ELF-1 (cell line): ENCODE measurements at places on chromosomes 12 and 14.

DNA sequence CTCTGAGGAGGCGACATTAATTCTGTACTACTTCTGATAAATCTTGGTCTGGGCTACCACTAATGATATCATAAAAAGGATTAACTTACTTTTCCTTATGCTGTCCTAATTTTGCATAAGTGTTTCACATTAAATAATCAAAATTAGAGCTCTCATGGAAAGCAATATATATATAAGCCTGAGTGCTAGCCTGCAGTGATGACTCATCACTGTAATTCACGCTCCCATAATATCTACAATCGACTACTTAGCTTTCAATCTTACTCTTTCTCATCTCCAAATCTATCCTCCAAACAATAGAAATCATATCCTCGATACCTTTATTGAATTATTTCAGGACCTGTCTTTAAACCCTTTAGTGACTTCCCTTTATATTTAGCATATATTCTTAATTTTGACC, 701.3 kb downstream of the RERGL start:
- DNase-seq, result no peak

DNA sequence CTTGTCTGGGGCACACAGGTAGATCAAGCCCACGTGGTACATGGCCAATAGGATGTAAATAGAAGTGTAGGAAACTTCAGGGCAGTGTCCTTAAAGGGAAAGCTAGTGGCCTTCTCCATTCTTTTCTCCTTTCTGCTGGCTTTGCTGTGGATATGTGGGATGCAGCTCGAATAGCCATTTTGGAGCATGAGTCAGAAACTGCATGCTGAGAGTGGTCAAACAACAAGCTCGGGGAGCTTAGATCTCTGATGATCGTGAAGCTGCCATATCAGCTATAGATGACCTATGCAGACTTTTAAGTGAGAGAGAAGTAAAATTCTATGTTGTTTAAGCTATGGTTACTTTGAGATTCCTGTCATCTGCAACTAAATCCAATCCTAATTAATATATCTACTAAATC, 241.3 kb upstream of the DAAM1 start:
- DNase-seq, result no peak

- no peak for DNase-seq
These were observed 135.2 kb downstream of the HMGA2 start for GRCh38 chr12:65959452-65959851.

GRCh38 chr12:98840325-98840724, 195.2 kb downstream of the APAF1 start:
- DNase-seq, result no peak

GRCh38 chr12:41514907-41515306, 326.8 kb downstream of the PDZRN4 start:
- DNase-seq, result no peak

GRCh38 chr12:26251600-26251999, 56.2 kb downstream of the SSPN start:
- no peak for DNase-seq

DNA sequence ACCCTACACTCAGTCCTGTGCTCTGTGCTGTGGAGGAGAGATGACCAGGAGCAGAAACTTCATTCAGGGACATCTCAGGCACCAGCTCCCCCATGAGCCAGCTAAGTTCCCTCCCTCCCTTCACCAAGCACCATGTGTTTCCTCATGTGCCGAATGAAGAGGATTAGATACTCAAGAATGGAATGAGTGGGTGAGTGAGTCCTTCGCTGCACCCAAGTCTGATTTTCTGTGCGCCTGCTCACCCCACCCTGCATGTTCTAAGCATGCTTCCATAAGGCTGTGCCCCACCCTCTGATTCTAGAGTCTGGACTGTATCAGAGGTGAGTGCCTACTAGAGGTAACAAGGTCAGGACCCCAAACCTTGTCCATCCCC, 12.1 kb downstream of the SERPINA5 start:
- no peak for DNase-seq

- DNase-seq, result peak; percentile 67
These were observed at the start of gene ABCC9 for GRCh38 chr12:21940549-21941505. TSS of gene ABCC9 (minus strand) at chr12:21941426. CDS start at chr12:21936674, 4,752 bp downstream.

DNA sequence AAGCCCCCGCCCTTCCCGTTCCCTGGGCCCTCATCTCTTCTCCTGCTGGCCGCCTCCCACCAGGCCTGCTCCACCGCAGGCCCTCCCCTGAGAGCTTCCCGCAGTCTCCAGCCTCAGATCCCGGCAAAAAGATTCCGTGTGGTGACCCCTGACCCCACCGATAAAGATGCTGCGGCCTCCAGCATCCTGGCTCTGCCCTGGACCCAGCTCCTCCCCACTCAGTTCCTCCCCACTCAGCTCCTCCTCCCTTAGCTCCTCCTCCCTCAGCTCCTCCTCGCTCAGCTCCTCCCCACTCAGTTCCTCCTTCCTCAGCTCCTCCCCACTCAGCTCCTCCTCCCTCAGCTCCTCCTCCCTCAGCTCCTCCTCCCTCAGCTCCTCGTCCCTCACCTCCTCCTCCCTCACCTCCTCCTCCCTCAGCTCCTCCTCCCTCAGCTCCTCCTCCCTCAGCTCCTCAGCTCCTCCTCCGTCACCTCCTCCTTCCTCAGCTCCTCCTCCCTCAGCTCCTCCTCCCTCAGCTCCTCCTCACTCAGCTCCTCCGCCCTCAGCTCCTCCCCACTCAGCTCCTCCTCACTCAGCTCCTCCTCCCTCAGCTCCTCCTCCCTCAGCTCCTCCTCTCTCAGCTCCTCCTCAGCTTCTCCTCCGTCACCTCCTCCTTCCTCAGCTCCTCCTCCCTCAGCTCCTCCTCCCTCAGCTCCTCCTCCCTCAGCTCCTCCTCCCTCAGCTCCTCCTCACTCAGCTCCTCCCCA, 17.0 kb downstream of the NOC4L start:
- no peak for DNase-seq

GRCh38 chr14:38143170-38143569, 64.5 kb upstream of the SSTR1 start:
- no peak for DNase-seq

- DNase-seq, result no peak
These were observed 7.6 kb downstream of the DDIT3 start for GRCh38 chr12:57512665-57513064.

DNA sequence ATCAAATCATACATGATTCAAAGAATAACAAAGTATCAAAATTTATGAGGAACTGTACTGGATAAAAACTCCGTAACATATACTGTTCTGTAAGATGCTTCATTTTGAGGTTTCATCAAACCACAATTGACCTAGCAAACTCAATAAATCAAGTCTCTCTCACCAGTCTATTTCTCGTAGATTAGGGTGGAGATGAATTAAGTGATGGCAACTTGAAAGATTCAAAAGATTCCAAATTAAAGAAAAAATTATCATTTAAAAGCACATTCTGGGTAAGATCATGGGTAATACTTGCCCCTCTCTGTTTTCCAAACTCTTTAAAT, 74.4 kb downstream of the PAPLN start:
- no peak for DNase-seq

GRCh38 chr12:13900718-13901117, 80.7 kb downstream of the GRIN2B start:
- no peak for DNase-seq

GRCh38 chr14:22553445-22553844, 35.6 kb downstream of the DAD1 start:
- DNase-seq, result no peak

DNA sequence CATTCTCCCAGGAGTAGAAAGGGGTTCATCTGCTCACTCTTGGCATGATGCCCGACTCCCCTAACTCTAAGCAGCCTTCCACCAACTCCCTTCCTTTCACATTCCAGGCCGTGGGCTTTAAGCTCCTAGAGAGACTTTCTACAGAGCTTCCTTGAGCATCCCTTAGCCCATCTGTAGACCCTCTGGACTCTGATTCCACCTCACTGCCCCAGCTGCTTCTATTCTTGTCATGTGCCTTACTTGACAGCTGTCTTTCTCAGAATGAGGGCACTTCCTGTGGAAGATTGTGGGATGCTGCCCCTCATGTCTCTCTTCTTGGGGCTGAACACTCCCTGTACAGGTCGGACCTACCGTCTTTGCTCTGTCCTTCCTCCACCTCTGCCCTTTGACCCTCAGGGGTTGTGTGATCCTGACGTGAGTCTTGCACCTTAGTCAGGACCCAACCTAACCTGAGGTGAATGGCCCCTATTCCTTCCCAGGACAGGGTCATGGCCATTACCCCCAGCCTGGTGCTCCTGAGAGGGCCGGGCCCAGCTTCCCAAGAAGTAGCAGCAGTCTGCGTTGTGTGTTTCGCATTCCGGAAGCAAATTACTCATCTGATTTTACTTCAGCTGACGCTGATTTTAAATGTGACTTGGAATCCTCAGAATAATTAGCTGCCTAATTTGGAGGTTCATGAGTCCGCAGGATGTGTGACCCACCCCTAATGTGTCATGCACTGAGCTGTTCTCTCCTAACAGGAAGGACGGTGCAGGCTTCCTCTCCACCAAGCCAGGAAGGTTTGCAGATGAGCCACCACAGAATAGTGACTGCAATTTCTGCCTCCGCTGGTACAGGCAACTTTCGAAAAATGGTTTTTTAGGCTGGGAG, 2.7 kb upstream of the GALNT6 start:
- DNase-seq, result no peak

DNA sequence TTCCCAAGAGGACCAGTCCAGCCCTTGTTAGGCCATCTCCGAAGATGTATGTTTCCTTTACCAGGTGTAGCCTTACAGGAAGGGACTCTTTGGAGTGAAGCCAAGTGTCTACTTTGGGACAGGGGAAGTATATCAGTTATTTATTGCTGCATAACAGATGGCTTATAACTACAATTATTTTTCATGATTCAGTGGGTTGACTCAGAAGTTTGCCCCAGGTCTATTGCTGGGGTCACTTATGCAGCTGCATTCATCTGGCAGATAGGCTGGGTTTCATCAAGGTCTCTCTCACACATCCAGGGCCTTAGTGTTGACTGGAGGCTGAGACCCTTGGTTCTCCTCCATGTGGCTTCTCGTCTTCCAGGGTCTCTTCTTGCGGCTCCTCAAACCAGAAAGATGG, 170.1 kb downstream of the NRXN3 start:
- DNase-seq, result no peak

DNA sequence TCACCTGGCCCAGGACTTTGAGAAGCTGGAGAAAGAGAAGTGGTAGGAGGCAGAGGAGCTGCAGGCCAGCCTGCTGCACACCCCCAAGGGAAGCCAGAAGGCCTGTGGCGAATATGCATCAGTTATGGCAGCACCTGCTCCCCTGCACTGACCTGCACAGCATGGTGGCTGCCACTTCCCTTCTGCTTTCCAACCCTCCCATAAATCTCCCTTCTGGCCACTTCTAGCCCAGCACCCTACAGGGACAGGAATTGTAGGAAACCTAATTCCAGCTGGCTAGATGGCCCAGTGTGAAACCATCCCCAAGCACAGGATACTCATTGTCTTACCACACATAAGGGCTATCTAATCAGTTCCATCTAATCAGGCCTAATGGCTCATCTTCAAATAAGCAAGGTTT, 136.3 kb downstream of the TBX3 start:
- no peak for DNase-seq

- DNase-seq, result no peak
These were observed 1261.2 kb downstream of the TMEM121 start for GRCh38 chr14:106787626-106788025.

GRCh38 chr14:20687362-20688166, 1.0 kb upstream of the ANG start:
- DNase-seq, result no peak

DNA sequence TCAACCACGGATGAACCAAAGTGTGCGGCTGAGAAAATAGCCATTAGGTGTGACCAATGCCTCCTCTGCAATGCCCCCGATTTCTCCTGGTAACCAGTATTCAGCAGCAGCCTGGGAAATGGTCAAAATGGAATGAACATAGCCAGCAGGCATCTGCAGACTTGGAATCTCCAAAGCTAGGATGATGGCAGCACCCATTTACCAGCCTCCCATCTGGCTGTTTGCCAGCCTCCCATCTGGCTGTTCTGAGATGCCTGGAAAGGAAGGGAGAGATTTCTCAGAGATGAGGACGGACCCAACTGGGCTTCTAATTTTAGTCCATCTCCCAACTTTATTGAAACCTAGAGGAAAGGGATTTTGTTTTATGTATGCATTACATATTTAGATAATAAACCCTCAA, 16.2 kb downstream of the CLMN start:
- DNase-seq, result no peak

GRCh38 chr12:49322367-49322707, 718 bp upstream of the TROAP start:
- no peak for DNase-seq

DNA sequence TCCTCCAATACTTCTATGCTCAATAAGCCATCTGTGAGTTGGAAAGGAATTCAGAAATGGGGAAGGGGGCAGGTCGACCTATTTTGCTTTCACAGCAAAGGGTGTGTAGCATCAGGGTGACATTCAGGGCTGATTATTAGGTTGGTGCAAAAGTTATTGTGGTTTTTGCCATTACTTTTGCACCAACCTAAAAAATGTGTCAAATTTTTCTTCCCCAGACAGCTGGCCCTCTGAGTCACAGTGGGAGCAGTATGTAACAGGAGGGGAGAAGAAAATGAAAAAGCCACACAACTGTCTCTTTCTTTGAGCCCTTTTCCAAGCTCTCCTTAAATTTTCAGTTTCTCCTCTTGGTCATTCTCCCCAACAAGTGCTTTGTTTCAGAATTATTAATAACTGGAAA, 47.1 kb upstream of the GZMB start:
- DNase-seq, result no peak

DNA sequence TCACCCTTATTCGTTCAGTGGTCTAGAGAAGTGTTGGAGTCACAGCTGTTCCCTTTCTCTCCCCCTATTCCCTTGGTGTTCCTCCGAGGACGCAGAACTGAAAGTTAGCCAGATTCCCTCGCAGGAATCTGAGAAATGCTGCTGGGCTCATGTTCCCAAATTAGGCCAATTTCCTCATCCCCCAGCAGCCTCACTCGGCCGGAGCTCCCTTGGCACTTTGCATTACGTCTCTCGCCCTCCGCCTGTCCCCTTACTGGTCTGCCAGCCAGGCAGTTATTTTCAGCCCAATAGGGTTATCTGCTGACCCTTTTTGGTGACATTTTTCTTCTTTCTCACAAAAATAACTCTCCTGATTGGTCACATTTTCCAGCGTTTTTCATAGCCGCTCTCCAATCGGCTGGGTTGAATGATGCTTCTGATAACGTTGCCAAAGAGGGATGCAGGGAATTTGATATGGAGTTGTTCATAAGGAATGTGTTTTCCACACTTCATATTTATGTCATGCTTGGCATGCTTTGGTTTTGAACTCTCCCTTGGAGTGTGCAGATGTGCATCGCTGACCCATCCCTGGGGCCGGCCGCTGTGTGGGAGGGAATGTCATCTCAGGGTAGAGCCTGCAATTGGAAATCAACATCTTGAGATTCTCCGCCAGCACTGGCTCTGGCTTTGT, 9.9 kb downstream of the IFT43 start:
- DNase-seq, result no peak

GRCh38 chr12:47881051-47881450, 23.7 kb downstream of the VDR start:
- DNase-seq, result no peak

- no peak for DNase-seq
These were observed 419 bp upstream of the ATXN7L3B start for GRCh38 chr12:74537126-74537706.

DNA sequence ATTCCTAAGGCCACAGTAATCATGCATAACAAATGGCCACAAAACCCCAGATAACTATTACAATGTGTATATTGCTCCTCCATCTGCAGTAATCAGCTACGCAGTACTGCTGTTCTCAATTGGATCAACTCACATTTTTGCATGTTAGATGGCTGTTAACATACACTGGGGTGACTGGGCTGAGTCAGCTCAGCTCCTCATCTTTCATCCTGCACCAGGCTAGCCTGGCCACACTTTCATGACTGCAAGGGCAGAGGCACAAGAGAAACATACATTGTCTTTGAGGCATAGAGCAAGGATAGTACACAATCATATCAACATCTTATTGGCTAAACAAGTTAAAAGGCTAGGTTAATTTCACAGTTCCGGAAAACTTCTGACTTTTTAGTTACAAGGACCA, 306.6 kb downstream of the SLC6A15 start:
- no peak for DNase-seq
